ENCODE measurements at places on chromosomes 2 and 18. TPM values are rescaled to one million over a fixed set of nuclear protein-coding genes. Genes with fewer than 3 reads are reported as not detected.

GRCh38 chr2:239943571-239943970 is 81.6 kb downstream of the NDUFA10 start:
- DNase-seq: no peak

GRCh38 chr2:238167344-238167715 is 8.6 kb downstream of the ERFE start:
- DNase-seq: no peak

GRCh38 chr2:99461828-99462483 is 27.9 kb downstream of the REV1 start:
- no peak for DNase-seq

DNA sequence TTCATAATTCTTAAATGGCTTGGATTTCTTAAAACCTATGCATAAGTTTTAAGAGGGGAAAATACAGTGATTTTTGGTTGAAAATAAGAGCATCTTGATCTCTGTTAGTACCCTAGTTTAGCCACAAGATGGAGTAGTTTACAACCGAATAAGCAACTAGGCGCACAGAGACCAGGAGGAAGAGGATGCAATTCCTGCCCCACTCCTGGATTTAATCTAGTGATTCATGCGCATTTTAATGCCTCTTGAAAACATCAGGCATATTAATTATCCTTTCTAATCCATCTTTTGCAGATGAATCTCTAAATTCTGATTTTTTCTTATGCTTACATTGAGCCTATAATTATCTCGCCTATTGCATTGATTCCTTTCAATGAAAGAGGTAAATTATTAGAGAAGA is 76.7 kb downstream of the MRPS9 start:
- DNase-seq: no peak

GRCh38 chr2:54196646-54197045 is 59.4 kb downstream of the TSPYL6 start:
- no peak for DNase-seq

The LBH gene
- total RNA-seq: 14.6 TPM

The HEATR5B gene
- total RNA-seq: 16.3 TPM

The IL18RAP gene
- 1.3 TPM for total RNA-seq
